Inflammatory macrophage (primary cell): ENCODE measurements at places on chromosomes 7 and 10.

DNA sequence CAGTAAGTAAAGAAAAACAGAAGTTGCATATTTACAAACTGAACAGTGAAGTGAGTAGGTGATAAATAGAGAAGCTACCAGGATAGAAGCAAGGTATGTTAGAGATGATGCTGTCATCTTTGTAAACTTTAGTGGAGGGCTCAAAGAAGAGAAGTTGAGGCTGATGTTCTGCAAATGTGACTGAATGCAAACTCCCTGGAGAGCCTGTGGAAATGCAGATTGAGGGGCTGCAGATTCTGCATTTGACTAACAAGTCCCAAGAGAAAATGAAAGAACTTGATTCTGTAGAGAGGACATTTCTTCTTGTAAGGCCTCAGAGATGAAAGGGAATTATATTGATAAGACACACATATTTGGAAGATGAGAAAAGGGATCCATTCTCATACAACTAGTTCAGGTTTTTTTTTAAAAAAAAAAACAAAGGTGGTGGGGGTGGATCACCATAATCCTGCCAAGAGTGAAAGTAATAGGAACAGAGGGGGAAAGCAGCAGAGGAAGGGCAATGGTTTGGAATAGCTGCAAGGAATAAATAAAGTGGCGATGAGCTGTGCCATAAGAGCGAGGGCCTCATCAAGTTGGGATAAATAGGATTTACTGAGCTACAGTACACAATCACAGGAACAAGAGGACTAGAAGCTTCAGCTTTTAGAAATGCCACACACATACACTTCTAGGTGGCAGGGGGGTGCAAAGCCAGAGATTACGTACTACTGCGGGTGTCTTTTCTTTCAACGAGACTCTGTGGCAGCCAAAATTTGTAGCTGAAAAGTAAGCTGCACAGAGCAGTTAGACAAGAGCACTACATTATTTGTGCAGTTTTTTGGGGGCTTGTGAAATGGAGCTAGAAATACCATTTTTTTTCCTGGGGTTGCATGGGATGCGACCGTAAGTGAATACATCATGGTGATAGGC, 778.5 kb downstream of the NRG3 start:
- no peak for DNase-seq

DNA sequence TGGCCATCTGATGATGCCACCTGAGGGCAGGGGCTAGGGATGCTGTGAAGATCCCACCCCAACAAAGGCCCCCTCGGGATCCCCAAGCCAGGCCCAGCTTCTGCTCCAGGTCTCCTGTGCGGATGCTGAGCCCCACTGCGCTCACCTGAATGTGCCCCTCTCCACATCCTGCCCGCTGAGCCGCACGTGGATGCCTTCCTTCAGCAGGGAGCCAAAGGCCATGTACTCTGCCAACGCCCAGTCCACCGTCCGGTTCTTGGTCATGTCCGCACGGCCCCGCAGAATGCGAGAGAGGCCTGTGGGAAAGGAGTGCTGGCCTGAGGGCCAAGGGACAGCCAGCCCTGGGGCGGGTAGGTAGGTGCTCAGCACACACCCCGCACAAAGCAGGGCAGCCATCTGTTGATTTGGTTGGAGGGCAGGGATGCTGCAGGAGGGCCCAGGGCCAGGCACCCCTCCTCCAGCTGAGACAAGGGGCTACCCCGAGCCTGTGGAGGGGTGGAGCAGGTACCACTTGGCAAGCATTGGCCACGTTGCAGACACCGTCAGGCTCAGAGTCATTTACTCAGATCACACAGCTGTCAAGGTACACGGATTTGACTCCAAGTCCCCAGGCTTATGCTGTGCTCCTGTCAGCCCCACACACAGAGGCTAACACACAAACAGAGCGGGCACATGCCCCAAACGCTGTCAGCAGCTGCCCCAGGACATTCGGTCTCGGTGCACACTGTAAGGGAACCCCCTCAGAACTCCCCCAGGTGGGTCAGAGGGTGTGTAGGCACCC, 19.2 kb downstream of the OGDHL start:
- no peak for DNase-seq

GRCh38 chr7:141463986-141464385, 87.2 kb upstream of the AGK start:
- DNase-seq: no peak

DNA sequence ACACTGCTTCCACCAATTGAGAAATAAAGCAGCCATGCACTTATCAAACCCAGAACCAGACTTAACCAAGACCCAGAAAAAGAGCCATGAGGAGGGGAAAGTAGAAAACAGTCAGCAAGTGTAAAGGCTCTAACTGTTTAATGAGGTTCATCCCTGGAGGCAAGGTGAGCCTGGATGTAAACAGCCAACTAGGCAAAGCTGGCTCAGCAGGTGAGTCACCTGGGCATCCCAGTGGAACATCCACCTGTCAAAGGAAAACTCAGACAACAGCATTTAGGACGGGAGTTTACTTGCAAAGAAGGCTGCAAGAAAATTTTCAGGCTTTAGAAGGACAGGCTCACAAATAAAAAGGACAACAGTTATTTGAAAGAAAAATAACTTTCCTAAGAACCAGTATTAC, 153.0 kb downstream of the SNX13 start:
- DNase-seq: no peak

DNA sequence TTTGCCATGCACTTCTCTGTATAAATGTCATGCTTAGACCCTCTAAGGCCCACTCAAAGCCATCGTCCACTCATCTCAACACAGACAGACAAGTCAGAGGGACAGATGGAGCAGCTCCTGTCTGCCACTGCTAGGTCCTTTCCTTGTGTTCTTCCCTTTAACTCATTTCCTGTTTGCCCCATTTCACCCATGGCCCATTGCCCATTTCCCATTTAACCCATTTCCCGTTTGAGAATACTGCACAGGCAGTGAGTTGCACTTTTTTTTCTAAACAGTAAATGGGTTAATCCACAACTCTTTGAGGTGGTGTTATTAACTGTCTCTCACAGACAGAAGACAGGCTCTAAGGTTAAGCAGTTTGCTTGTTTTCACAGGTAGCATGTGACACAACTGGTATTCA, 179.3 kb downstream of the NPSR1 start:
- no peak for DNase-seq

GRCh38 chr7:5231811-5232484, 41.9 kb downstream of the WIPI2 start:
- peak; percentile 86 for DNase-seq

DNA sequence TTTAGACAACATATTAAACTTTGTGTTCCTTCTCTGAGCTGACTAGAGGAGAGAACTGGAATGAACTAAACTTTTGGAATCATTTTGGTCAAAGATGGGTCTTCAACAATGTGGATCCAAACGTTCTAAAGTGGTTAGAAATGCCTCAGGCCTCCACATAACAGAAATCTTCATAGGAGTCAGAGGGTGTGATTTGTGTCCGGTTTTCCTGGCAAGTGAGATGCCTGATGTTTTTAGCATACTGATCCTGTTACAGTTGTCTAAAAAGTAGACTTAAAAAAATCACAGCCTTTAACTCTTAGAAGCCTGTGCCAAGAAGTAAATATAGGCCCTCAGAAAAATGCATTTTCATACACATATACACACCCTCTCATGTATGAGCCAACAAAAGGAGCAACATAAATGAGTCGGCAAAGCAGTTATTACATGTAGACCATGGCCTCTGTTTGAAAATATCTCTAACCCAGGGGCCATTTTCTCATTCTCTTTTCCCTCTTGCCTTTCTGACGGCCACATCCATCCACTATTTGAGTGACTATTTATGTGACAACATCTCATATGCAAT, 64.5 kb downstream of the ST7 start:
- no peak for DNase-seq

- DNase-seq: peak; percentile 86
Measured at GRCh38 chr7:37031571-37032257, 307.4 kb upstream of the AOAH start.

DNA sequence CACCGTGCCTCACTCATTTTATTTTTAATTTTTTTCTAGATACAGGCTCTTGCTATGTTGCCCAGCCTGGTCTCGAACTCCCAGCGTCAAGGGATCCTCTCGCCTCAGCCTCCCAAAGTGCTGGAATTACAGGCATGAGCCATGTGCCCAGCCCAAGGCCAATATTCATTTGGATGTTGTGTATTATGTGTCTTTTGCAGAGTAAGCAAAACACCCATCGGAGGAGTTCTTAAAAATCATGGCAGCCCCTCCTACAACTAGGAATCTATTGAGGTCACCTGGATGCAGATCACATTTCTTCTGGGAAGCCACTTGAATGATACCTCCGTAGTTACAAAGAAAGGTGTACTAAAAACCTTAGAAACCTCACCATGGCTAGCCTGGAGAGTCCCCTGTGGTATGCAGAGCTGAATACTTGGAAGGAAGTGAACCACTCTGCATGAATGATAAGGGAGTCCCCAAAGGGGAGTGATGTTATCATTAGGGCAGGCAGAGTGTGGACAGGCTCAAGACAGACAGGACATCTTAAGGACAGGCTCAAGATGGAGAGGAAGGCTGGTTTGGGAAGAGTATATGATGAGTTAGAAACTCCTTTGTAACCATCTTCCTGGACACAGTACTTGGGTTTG, 185.7 kb downstream of the TAX1BP1 start:
- DNase-seq: no peak

GRCh38 chr10:69327463-69328379, 49.4 kb downstream of the HK1 start:
- DNase-seq: peak; percentile 86

DNA sequence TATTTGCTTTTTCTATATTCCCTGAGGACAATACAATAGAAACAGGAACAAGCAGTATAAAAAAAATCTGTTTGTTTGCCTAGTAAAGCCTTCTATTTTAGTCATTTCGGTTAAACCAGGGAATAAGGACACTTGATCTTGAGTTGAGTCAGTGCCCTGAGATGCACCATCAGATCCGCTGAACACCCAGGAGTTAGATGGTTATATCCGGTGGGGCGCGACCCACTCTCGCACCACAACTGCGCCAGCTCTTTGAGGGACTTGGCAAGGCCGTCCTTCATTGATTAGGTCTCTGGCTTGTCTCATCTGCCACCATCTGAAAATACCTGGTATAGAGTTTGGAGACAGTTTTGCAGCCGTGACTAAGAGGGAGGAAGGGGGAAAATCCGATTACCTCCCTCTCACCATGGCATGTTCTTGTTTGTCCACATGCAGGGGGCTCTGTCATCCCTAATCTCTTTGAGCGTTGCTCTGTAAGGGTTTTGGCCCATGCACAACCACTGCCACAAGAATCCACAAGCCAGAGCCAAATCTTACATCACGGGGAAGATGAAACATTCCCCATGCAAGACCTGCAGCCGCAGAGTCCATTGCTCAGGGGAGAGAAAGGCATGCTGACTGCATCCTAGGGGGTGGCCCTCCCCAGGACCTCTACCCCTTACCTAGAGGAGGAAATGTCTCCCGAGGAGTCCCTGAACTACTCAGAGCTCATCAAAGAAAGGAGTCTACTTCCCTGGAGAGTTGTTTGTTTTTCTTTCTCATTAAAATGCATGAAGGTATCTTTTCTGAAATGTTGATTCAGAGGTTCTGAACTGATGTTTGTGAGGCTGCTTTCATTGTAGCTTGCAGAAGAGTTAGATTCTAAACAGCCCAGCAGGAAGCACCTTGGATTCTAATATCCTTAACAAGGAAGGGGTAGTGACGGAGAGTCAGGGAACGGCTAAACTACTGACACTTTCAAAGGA, 101.6 kb upstream of the FAM171A1 start:
- DNase-seq: no peak

DNA sequence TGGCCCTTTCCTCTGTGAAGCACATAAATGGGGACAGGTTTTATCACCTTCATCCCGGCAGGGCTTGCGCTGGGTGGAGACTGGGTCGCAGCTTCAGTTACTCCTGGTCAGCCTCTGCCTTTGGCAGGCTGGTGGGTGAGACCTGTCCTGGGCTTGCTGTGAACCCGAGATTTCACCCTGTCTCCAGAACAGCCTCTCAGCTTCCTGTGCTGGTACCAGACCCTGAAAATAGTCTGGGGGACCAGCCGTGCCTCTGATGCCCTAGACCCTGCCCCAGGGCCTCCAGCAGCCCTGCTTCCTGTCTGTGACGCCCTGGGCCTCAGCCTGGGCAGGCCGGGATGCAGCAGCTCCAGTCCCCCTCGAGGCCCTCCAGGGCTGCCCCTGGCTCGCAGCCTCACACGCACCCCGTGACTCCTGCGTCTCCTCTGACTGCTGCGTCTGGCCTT, 13.2 kb upstream of the PWWP2B start:
- DNase-seq: no peak

DNA sequence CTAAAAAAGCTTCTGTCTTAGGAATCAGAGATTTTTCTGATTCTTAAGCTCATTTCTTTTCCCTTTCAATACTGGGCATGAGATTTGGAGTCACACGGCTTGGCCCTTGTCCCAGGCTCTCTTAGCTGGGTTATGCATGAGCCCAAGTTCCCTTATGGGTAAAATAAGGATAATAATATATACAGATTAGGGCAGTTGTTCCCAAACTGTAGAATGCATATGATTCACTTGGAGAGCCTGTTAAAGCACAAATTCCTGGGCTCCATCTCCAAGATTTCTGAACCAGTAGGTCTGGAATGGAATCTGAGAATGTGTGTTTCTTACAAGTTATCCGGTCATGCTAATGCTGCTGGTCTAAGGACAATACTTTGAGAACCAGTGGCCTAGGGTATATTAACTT, 154.0 kb downstream of the REEP3 start:
- DNase-seq: no peak

DNA sequence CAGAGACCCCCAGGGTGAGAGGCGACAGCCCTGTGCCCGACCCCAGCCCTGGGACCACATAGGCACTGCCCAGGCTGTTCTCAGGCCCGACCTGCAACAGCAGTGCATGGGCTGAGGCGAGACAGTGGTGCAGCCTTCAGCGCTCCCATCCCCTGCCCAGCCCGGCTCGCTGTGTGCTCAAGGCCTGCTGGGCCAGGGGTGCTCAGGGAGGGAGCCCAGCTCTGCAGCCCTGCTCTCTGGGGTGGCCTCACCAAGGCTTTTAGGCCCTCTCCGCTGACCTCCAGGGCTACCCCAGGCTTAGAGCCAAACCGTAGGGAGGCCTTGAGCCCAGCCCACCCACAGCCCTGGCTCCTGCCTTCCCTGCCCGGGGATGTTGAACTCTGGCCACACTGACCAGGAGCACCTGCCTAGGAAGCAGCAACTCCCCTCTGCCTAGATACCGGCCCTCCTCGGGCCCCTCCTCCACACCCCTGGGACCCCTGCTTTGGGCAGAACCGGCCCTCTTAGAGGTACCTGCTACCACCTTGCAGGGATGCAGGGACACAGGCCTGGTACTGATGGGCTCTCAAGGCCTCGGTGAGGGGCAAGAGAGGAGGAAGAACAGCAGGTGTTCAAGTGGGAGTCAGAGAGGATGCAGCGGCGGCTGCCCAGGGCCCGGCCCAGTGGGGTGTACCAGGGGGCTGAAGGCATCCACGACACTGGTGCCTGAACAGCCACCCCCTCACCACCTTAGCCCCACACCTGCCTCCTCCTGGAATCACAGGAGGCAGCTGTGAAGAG, 231.5 kb downstream of the ELFN1 start:
- DNase-seq: no peak

DNA sequence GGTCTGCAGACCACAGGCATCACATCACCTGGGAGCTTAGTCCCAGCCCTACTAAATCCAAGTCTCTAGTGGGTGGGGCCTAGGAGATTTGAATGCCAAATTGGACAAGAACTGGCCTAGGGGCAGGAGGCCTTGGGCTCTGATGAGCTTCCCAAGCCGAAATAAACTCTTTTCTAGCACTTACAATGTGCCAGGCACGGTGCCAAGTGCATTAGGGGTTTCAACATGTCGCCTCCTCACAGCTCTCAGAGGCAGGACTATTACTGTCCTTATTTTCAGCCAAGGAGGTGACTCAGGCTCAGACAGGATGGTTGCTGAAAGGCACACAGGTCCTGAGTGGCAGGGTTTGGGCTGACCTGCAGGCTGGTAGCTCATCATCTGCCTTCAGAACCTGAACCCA, 9.2 kb upstream of the CPA1 start:
- DNase-seq: no peak
